Fibroblast of skin of scalp (primary cell): ENCODE measurements at places on chromosomes 4 and X.
A peak's percentile ranks its signal among the peaks of the same experiment; 100 is the strongest.

GRCh38 chrX:154401918-154402621 lies 3.9 kb downstream of the RPL10 start:
- no peak for DNase-seq

GRCh38 chr4:152309418-152309817 lies 226.5 kb downstream of the FBXW7 start:
- no peak for DNase-seq

DNA sequence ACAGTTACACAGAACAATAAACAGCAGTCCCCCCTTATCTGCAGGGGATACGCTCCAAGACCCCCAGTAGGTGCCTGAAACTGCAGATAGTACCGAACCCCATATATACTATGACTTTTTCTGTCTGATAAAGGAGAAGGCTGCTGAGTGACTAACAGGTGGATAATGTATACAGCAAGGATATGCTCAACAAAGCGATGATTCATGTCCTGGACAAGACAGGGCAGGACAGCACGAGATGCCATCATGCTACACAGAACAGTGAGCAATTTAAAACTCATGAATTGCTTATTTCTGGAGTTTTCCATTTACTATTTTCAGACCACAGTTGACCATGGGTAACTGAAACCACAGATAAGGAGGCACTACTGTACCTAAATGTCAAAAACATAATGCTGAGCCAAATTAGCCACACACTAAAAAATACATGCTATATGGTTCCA lies 76.1 kb downstream of the MANBA start:
- DNase-seq, result peak; percentile 29

DNA sequence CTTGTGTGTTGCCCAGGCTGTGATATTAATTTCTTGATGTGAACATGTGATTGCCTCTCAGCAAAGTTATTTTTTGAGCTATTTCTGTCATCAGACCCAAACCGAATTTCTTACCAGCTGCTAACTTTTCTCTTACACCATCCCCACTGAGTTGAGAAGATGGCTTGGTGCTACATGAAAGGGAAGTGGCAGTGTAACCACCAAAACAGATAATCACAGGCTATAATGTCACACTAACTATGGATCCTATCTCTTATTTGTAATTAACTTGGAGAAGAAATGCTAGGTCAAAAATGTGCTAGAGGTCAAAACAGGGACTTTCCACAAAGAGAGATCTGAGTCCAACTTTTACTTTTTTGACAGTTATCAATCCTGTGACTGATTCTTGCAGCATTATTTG lies 43.8 kb downstream of the ELOVL6 start:
- DNase-seq, result no peak

GRCh38 chr4:2073808-2074481 lies 14.8 kb downstream of the NAT8L start:
- no peak for DNase-seq

DNA sequence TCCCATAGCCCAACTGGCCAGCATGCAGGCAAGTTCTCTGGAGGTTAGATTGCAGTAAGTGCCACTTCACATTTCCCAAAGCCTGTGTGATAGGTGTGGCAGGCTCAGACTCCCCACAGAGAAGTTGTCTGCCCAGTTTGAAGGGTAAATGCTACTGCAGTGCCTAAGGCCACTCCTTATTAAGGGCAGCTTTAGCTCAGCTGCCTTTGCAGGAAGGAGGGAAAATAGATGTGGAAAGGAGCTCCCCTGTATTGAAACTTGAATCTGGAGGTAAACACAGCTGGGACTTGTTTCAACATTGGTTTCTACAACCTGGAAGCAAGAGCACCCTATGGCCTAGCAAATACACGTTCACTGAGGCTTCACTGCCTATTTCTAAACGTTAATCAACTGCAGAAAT lies 22.4 kb downstream of the NEXMIF start:
- DNase-seq, result no peak

- DNase-seq, result peak; percentile 47
These were observed 1297.3 kb downstream of the C4orf33 start for GRCh38 chr4:130393231-130393630.

DNA sequence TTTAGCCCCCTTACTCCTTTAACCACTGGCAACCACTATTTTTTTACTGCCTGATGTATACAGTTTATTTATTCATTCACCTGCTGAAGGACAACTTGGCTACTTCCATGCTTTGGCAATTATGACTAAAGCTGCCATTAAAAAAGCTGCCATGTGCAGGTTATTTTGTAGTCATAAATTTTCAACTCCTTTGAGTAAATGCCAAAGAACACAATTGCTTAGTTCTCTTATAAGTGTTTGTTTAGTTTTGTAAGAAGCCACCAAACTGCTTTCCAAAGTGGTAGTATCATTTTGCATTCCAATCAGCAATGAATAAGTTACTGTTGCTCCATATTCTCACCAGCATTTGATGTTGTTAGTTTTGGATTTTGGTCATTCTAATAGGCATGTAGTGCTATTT lies 1831.8 kb downstream of the PCDH7 start:
- DNase-seq, result no peak

GRCh38 chrX:110036162-110037033 lies 33.5 kb downstream of the TMEM164 start:
- no peak for DNase-seq

- peak; percentile 97 for DNase-seq
These were observed 287.8 kb downstream of the RAPGEF2 start for GRCh38 chr4:159390648-159391047.

GRCh38 chr4:125008676-125009075 lies 296.1 kb upstream of the ANKRD50 start:
- DNase-seq, result no peak

DNA sequence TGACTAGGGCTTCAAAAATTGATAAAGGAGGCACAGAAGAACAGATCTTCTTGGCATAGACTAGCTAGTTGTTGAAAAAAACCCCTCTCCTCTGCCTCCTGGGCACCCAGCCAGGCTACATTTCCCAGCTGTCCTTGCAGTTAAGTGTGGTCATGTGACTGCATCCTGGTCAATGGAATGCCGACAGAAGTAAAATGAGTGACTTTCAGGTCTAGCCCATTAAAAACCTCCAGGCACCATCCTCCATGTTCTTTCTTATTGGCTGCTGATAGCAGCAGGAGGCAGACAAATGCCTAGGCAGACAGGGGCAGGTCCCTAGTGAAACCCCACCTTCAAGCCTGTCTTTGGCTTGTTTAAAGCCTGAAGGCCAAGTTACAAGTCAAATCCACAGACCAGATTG lies 35.3 kb downstream of the ATXN3L start:
- DNase-seq, result no peak

DNA sequence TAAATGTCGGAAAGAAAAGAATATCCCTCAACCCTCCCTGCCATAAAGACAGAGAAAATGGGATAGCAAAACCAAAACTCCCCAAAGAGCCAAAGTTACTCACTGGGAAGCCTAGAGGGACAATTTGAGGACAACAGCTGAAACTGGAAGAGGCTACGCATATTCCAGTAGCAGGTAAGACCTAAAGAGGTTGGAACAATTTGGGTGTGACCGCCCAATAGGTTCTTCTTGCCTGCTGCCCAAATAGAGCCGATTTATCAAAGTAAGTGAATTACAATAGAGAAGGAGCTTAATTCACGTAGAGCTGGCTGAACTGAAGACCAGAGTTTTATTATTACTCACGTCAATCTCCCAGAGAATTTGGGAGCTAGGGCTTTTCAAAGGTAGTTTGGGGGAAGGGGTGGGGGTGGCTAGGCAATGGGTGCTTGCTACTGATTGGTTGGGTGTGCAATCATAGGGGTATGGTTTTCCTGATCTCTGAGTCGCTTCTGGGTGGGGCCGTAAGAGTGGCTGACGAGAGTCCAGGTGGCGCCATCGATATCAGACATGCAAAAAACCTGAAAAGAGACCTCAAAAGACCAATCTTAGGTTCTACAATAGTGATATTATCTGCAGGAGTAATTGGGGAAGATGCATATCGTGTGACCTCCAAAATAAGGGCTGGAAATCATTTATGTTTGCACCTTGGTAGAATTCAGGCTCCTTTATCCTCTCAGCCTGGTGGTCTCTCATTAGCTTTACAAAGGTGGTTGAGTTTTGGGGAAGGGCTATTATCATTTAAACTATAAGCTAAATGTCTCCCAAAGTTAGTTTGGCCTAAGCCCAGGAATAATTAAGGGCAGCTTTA lies 39.0 kb upstream of the SLC7A3 start:
- DNase-seq, result no peak
